ENCODE measurements at places on chromosomes 16 and 17.

DNA sequence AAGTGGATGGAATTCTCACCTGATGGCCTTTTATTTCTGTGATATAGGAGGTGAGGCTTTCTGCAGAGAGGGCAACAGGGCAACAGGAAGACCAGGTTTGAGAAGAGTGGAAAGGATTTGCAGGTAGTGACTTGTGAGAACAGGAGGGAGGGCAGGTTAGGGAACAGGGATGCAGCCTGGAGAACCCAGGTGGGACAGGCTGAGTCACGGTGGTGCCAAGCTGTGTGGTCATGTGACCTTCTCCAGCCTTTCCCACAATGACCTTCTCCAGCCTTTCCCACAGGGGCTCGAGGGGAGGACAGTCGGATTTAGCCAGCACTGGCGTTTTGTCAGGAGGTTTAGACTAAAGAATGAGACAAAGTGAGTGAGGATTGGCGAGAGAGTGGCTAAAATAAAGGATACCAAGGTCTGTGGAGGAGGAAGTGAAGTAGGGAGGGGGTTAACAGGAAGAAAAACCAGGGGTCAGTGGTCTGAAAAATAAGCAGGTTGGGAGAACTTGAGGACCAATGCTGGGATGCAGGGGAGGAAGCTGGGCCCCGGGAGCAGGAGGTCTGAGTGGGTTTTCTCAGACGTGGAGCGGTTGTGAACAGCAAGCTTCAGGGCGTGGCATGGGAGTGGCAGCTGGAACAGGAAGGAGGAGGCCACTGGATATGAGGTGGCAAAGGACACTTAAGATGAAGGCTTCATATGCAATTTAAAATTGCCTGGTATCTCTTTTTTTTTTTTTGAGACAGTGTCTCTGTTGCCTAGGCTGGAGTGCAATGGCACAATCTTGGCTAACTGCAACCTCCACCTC, 37.7 kb downstream of the DNAH2 start:
- DNase-seq, result no peak

DNA sequence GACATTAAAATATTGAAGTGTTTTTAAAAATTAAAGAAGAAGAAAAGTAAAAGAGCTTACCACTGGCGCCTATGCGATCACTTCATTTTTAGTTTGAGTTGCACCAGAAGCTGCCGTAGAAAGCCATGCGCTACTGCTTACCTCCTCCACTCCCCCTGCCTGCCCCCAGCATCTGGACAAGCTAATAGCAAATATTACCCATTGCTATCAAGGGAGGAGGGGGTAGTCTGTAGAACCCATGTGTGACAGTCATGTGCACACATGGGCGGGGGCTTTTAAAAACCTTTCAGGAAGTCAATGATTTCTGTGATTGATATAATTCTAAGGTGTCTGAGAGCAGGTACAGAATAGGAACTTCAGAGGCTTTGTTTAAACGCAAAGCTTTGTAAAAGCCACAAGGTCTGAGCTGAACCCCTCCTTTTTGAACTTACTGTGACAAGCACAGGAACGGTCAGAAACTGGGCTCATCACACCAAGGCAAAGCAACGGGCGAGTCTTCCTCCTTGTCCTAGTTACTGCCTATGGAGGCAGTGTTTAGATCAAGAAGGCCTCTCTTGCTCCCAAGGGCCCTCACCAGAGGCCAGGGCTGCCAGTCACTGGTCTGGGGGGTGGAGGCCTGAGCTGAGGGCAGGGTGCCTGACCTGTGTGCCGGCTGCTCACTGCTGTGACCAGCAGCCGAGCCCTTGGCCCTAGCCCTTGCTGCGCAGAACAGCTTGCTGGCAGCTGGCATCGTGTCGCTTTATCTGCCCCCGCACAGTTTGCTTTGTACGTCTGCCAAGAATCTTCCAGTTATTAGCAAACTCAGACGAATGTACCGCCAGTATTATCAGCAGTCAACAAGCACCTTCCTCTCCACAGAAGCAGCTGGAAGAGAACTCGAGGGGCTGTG, 15.0 kb downstream of the GINS2 start:
- no peak for DNase-seq

GRCh38 chr16:49539758-49540157, 166.2 kb downstream of the C16orf78 start:
- DNase-seq, result no peak

GRCh38 chr17:41009301-41009760, 403 bp upstream of the KRTAP3-1 start:
- DNase-seq, result no peak

GRCh38 chr16:48531011-48531962, 78.7 kb downstream of the N4BP1 start:
- DNase-seq, result no peak

GRCh38 chr17:2943981-2944380, 119.4 kb downstream of the OR1D5 start:
- DNase-seq, result no peak

GRCh38 chr16:66364959-66365306, 1.6 kb upstream of the CDH5 start:
- DNase-seq, result no peak

- DNase-seq, result no peak
Observed at GRCh38 chr16:4373909-4374742, 2.5 kb downstream of the VASN start.

DNA sequence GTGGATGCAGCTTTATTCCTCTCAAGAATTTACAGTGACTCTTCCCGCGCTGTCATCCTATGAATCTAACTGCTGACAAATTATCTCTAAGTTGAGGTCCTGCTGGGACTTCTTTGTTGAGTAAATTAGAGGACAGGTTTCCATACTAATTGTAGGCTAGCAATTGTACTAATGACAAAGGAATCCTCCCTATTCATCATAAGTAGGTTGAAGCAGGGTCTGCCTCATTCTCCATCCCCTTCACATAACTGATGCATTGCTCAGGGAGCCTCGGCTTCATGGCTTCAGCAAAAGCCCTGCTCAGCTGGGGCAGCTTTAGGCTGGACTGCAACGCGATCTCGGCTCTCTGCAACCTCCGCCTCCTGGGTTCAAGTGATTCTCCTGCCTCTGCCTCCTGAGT, 83.1 kb upstream of the IRX6 start:
- no peak for DNase-seq

Data from activated T-cell treated with anti-CD3 and anti-CD28 coated beads for 48 hours (primary cell).